ENCODE measurements at places on chromosomes 3 and 15.

- DNase-seq = no peak
Observed at GRCh38 chr3:25678581-25678980, 13.9 kb upstream of the TOP2B start.

- DNase-seq = no peak
Observed at GRCh38 chr3:31804251-31805051, 176.6 kb downstream of the OSBPL10 start.

- DNase-seq = no peak
Observed at GRCh38 chr3:111787556-111788463, 71.3 kb upstream of the PHLDB2 start.

DNA sequence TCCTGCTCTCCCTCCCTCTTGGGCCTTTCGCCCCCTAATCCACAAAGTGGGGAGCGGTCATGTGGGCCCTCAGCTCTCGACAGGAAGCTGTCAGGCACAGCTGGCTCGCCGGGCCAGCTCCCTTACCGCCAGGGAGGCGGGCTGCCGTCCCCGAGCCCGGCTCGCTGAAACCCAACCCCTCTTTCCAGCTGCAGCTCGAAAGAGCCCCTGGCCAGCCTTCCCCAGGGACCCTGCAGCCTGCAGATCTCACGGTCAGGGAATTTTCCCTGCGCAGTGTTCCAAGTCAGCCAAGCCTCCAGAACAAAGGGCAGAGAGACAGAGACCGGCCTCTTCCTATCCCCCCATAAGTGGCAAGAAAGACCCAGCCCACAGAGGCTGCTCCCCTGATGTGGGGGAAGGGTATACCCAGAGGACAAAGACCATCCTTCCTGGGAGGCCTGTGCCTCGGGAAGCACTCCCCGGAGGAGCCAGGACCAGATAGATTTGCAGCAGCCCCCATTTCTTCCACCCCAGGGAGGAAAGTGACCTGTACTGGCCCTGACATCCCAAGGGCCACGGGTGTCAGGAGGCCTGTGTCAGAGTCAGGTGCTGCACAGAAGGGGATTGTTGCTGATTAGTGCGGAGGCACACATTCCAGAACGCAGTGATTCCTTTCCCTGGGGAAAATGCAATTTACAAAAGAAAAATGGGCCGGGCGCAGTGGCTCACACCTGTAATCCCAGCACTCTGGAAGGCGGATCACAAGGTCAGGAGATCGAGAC lies 32.6 kb downstream of the MAGEF1 start:
- no peak for DNase-seq

- DNase-seq = no peak
Observed at GRCh38 chr3:72655131-72655551, 193.1 kb downstream of the SHQ1 start.

- DNase-seq = no peak
Observed at GRCh38 chr3:56758539-56758981, 43.2 kb downstream of the ARHGEF3 start.

GRCh38 chr15:75125935-75126334 lies 75.7 kb upstream of the C15orf39 start:
- no peak for DNase-seq

DNA sequence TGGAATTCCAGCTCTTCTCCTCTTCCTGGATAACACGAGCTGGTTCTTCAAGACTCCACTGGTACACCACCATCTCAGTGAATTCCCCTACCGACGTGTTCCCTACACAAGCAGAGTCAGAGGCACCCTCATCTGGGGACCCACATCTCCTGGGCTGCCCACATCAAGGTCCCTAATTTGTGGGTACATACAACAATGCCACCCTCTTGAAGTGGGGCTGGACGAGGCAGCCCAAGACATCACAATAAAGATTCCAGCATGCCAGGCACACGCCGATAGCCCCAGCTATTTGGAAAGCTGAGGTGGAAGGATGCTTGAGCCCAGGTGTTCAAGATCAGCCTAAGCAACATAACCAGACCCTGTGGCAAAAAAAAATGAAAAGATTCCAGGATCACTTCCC lies 221.2 kb upstream of the LINGO1 start:
- DNase-seq = no peak

DNA sequence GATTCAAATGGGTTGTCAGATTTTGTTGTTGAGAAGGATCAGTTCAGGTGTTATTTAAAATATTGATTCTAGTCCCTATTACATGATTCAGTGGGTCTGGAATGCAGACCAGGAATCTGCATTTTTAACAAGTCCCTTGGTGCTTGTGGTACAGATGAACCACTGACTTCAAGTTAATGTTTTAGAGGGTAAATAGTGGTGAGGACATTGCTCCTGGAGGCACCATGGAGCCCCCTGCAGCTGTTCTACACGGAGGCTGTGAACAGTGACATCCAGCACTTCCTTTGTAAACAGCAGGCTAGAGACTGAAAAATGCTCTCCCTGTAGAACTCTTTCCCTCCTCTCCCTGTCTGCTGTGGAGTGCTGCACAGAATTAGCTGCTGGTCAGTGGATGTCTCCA lies 4.8 kb upstream of the FSIP1 start:
- no peak for DNase-seq

GRCh38 chr15:65084500-65085206 lies 8.1 kb downstream of the KBTBD13 start:
- DNase-seq = no peak

DNA sequence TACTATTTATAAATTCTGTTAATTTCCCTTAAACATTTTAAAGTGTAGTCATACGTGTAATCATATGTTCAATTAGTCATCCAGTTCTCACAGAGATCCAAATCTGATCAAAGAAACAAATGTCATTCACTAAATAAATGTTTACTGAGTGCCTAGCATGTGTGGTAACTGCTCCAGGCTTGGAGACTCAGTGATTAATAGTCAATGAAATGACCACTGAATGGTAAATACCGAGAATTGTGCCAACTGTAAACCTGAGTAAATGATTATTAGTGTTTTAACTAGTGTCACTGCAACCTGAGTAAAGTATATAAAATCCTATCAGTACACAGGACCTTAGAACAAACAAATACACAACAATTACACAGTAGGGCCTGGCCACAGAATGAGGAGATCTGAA lies 52.3 kb downstream of the SH3GL3 start:
- DNase-seq = no peak

DNA sequence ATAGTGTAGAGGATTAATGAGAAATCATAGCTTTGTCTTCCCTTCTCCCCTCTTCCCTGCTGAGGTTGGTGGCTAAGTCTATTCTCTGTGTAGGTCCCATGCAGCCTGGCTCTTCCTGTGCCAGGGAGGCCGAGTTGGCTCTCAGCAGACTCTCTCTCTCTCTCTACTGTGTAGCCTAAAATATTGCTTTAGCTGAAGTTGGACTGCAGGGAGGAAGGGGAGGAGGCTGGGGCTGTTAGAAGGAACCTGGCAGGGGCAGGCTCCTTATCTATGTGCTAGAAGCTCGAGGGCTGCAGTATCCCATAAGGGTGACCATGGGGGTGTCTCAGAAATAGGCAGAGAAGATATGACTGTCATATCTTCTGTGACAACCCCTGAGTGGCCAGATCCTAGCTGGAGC lies 160.8 kb downstream of the EPHB1 start:
- no peak for DNase-seq

- no peak for DNase-seq
Observed at GRCh38 chr15:56913241-56913640, 5.2 kb upstream of the TCF12 start.

DNA sequence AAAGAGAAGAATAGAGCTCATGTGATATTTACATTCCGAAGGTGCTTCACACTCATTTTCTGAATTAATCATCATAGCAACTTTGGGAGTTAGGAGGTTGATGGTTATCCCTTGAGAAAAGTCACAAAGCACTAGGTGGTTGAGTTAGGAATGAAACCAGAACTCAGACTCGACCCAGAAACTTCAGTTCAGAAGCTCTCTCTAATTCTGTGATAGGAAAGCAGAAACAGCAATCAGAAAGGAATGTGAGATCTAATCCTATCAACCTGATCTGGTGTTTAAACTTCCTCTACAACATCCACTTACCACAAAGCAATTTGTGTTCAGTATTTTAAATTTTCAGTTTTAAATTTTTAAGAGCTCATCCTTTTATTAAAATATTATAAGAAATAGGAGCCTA lies 211.2 kb downstream of the CNTN3 start:
- DNase-seq = no peak

- no peak for DNase-seq
Observed at GRCh38 chr15:83413054-83413719, 34.0 kb upstream of the SH3GL3 start.

- DNase-seq = no peak
Observed at GRCh38 chr3:29064085-29064484, 216.8 kb upstream of the RBMS3 start.

- no peak for DNase-seq
Observed at GRCh38 chr3:46860017-46860809, 3.0 kb downstream of the MYL3 start.

GRCh38 chr3:122940628-122941086 lies 86.9 kb downstream of the SEMA5B start:
- DNase-seq = no peak

Measured in stimulated activated CD4-positive, alpha-beta T cell treated with anti-CD3 and anti-CD28 coated beads, Interleukin-15, amount 100 ng/mL, for 1 hour (primary cell).